M059J (cell line): ENCODE measurements at places on chromosomes 2 and 18. TPM values are rescaled to one million over a fixed set of nuclear protein-coding genes. Genes with fewer than 3 reads are reported as not detected.

- no peak for DNase-seq
Observed at GRCh38 chr2:238167344-238167715, 8.6 kb downstream of the ERFE start.

GRCh38 chr2:239943571-239943970 lies 81.6 kb downstream of the NDUFA10 start:
- no peak for DNase-seq

- DNase-seq: no peak
Observed at GRCh38 chr2:99461828-99462483, 27.9 kb downstream of the REV1 start.

DNA sequence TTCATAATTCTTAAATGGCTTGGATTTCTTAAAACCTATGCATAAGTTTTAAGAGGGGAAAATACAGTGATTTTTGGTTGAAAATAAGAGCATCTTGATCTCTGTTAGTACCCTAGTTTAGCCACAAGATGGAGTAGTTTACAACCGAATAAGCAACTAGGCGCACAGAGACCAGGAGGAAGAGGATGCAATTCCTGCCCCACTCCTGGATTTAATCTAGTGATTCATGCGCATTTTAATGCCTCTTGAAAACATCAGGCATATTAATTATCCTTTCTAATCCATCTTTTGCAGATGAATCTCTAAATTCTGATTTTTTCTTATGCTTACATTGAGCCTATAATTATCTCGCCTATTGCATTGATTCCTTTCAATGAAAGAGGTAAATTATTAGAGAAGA lies 76.7 kb downstream of the MRPS9 start:
- DNase-seq: peak; percentile 53

- DNase-seq: no peak
Observed at GRCh38 chr2:54196646-54197045, 59.4 kb downstream of the TSPYL6 start.

HEATR5B gene
- 6.7 and 8.2 TPM in 2 replicates for total RNA-seq

LBH gene
- total RNA-seq: 31.8 and 38.9 TPM in 2 replicates

IL18RAP gene
- not detected in 2 replicates for total RNA-seq
